ENCODE measurements at places on chromosomes 2 and 18.

DNA sequence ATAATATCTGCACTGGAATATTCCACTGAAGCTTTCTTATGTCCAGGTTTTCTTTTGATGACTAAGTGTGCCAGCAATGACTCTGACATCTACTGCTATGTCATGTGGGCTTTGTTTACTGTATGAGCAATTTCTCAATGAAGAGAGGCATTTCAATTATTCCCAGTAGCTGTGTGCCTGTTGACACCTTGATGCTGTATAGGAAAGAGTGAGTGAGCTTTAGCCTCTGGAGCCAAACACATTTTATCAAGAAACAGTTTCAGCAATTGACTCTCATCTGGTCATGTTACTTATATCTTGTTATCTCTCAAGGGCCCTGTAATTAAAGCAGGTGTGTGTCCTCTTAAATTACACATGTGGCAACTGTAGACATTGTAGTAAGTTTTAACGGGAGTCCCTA is 493.2 kb upstream of the FANCL start:
- DNase-seq: no peak

DNA sequence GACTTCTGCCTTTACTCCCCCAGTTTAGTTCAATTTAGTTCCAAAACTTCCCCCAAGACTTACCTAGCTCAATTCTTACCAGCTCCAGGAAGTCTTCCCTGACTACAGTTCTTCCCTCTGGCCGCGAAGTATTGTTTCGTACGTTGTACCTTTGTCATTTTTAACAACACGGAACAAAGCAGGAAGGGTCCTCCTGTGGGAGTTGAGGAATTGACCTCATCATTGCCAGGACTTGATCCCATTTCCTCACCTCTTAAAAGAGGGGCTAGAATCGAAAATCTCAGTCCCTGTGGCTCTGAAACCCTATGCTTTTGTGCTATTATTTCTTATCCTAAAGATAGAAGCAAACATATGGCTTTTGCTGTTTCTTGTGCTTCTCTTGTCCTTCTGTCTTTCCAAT is 187.1 kb downstream of the MYO3B start:
- no peak for DNase-seq

GRCh38 chr2:141848191-141848590 is 282.6 kb downstream of the LRP1B start:
- DNase-seq: no peak

DNA sequence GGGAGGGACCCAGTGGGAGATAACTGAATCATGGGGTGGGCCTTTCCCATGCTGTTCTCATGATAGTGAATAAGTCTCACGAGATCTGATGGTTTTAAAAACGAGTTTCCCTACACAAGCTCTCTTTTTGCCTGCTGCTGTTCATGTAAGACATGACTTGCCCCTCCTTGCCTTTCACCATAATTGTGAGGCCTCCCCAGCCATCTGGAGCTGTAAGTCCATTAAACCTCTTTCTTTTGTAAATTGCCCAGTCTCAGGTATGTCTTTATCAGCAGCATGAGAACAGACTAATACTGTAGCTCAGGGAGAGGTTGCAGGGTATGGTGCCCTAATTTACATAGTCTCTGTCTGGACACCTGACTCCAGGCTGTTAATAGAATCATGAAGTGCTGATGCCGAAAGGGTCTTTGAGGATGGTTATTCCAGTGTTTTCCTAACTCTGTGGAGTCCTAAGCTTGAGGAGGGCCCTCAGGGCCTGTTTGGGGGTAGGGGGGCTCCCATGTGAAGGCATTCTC is 343.2 kb downstream of the ALK start:
- no peak for DNase-seq

DNA sequence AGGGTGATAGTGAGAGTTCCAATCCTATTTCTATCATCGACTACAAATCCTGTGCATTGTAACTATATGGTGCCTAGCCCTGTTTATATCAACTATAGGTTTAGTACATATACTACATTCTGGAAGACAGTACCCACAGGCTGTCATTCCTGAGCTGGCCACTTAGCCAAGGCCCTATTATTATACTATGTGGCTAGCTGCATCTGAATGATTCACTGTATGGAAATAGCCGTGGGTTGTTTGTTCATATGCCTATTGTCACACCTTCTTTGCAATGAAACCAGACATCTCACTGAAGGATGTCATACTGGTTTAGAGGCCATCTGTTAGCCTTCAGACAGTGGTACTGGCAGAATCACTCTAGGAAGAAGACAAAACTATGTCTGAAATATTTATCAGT is 62.3 kb upstream of the FSIP2 start:
- no peak for DNase-seq

- no peak for DNase-seq
Measured at GRCh38 chr2:51953931-51954330, 922.0 kb upstream of the NRXN1 start.

DNA sequence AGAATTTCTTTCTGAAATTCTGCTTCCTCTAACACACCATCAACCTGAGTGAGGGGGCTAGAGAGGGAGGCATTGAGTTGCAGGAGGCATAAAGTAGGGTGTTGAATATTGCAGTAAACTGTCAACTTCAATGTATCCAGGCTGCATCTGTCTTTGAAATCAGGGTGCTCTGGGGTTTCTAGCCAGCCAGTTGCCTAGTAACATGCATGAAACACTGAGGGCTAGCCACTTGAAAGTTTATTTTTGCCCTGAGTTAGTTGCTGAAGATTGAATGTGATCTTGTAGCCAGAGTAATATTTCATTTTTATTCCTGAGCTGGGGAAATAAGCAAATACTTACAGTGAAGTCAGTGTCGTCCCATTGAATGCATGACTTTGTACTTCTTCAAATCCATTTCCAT is 41.9 kb downstream of the LHCGR start:
- no peak for DNase-seq

GRCh38 chr2:206937555-206937954 is 1.8 kb upstream of the CPO start:
- no peak for DNase-seq

DNA sequence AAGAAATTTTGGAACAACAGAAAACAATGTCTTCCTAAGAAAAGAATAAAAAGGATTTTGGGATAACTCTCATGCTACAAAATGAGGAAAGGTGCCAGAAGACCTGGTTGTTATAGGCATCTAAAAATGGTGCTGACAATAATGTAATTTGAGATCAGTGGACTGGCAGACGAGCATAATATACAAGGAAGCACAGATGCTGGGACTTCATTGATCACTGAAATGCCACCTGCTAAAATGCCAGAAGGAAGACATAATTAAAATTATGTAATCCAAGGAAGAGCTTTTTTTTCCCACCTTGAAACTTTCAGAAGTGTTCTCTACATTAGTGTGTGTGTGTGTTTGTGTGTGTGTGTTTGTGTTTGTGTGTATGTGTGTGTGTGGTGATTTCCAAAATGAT is 535.9 kb downstream of the XIRP2 start:
- no peak for DNase-seq

DNA sequence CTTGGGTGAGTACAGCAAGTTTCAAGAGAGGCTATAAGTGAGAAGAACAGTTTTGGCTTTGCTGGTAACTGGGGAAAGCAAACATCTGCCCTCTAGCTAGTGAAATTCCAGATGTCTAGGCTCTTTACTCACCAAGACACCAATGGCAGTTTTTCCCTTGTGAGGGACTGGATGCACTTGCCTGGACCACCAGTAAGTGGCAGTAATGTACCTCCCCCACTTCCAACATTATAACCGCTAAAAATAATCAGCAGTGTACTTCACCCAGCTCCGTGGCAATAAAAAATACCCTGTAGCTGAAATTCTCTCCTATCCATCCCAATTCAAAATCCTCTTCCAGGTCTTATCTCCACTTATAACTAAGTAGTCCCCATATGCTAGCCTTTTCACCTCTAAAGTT is 383.9 kb downstream of the ARHGAP15 start:
- no peak for DNase-seq

- no peak for DNase-seq
Measured at GRCh38 chr2:105634198-105634597, 110.5 kb upstream of the NCK2 start.

DNA sequence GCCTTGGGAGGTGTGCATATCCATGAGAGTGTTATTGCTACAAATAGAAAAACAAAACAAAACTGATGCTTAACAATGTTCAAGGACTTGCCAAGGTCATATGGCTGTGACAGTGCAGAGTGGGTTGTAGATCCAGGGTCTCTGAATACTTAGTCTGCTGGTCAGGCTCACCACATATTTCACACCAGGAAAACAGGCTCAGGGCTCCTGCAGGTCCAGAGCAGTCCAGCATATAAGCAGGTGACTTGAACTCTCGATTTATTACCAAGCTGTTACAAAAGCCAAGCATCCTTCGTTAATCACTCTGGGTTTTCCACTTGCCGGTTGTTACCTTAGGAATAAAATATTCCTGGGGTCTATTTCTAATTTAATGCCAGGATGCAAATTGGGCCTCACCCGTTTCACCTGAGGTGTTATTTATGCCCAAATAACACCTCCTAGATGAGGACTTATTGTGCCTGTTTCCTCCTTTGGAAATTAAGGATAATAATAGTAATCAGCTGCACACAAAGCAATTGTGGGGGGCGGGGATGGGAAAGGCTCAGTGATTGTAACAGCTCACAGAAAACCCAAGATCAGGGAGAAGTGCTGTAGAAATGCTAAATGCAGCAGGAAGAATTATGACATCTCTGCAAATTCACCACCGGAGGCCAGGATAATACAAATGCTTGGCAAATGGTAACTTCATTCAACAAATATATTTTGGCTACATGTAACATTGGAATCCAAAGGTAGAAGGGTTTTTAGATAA is 72.9 kb downstream of the TMEM182 start:
- DNase-seq: no peak

DNA sequence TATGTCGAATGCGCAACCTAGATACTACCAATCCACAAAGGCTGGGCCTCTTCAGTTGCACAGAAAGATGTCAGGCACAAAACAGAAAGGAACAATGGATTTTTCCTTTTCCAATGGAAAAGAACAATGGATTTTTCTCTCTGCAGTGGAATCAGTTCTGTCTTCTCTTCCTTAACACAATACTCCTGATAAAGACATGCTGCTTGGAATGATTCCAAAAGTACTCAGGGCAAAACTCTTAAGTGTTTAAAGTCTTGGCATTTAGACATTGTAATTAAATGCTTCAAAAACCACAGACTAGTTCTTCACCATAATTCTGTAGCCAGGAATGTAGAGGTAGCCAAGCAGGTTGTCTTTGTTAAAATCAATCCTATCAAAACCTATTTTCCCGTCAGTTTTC is 46.7 kb upstream of the FLACC1 start:
- no peak for DNase-seq

DNA sequence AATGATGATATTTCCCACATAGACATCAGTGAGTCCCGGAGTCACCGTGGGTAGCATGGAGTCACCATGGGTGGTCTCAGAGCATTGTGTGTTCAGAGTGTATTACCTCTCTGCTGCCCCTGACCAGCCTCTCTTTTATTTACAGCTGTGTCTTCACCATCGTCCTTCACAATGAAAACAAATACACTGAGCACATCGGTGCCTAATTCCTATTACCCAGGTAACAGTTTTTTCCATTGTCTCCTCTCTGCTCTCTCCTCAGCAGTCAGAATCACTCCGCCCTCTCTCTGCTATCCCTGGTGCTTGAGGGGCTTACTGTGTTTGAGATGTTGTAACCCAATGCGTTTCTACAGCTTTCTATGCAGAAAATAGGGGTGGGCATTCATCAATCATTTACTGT is 361.5 kb upstream of the RAB12 start:
- no peak for DNase-seq

DNA sequence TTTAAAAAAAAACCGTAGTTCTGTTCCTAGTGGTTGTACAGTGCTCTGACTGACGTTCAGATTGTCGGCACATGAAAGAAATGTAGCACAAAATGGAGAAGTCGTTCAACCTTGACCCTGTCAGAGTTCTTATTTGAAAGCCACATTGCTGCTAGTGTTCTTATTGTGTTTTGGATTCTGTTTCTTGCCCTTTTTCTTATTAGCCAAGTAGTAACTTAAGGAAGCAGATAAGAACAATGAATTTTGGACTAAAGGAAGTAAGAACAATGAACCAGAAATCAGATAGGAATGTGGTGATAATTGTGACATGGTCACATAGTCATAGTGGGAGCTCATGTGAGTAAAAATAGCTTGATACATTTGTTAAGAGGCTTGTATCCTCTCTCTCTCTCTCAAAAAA is 45.9 kb downstream of the RPIA start:
- DNase-seq: no peak

GRCh38 chr2:164479460-164479859 is 141.8 kb downstream of the GRB14 start:
- no peak for DNase-seq

DNA sequence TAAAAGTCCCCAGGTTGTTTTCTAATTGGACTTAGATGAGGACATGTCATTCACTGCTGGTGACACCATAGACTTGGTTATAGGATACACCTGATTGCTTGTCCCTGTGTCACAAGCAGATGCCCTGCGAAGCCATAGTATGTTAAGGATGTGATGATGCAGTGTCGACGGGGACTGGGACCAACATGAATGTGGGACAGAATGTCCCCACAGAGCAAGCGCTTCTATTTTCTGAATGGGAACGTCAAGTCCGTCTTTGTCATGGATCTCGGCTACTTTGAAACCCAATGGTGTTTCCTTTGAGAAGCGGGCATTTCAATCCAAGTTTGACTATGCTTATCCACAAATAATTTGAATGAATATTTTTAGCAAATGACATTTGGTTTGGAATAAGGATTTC is 2.1 kb downstream of the GCG start:
- DNase-seq: no peak

DNA sequence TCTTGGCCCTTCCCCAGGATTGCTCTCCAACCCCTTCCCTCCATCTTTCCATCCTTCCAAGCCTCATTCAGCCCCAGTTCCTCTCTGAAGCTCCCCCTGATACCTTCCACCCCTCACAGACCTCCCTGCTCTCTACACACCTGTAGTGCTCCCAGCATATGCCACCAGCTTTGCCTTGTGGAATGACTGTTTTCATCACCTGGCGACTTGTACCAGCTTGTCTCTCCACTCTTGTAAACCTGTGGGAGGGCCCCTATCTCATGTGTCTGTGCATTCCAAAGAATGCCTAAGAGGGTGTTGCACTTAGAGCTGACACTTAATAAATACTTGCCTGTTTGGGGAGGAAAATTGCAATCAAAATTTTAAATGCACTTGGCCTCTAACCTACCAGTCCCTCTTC is 198.7 kb downstream of the BCL11A start:
- DNase-seq: no peak

- no peak for DNase-seq
Measured at GRCh38 chr2:54503192-54503591, 47.1 kb downstream of the SPTBN1 start.

GRCh38 chr2:24570225-24570624 is 79.2 kb downstream of the NCOA1 start:
- no peak for DNase-seq

GRCh38 chr2:83953697-83954096 is 505.4 kb downstream of the SUCLG1 start:
- no peak for DNase-seq

GRCh38 chr2:174012347-174013314 is 47.5 kb upstream of the SP3 start:
- DNase-seq: peak; percentile 25
